ENCODE measurements at places on chromosomes 3 and 15.

GRCh38 chr15:81433462-81433861, 59.4 kb upstream of the TMC3 start:
- DNase-seq, result no peak

- no peak for DNase-seq
Observed at GRCh38 chr3:76044601-76045600, 259.6 kb upstream of the ZNF717 start.

DNA sequence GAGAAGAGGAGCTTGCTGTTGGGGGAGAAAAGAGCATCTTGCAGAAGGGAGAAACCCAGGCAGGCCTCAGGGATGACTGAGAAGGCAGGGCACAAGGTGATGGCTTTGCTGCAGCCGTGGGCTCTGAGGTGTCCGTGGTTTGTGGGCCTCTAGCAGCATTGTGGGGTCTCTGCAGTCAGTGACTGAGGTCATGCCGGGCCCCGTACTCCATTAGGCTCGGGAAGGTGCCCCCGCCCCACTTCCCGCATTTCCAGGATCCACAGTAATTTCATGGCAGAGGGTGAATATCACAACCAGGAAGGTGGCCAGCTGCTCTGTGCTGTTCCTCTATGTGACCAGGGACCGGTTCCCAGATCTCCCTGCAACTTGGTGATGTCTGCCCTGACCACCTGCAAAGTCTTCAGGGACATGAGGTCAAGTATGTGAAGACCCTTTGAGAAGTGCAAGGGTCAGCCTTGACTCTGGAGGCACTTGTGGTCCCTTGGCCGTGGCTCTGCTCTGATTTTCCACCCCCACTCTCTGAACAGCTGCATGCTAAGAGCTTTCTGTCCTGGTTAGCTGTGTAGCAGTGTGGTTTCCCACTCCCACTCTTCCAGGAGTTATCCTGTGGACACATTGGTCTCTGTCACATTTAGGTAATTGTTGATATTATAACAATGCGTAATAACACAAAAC, 3.6 kb downstream of the KLF13 start:
- DNase-seq, result no peak

DNA sequence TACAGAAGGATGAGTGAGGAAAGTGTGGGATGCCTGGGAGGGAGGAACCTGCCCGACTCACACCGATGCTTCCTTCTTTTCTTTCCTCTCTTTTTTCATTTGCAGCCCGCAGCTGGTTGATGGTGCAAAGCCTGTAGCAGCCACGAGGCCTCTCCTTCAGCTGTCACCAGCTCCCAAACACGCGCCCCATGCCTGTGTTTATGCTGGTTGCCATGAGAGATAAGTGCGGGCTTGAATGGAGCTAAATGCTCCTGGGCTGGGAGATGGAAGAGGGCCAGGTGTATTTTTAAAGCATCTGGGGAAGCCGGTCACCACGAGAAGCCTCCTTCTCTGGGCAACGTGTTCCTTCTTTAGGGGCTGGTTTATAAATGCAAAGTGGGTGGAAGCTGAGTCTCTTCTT, 9.3 kb downstream of the COLQ start:
- no peak for DNase-seq

DNA sequence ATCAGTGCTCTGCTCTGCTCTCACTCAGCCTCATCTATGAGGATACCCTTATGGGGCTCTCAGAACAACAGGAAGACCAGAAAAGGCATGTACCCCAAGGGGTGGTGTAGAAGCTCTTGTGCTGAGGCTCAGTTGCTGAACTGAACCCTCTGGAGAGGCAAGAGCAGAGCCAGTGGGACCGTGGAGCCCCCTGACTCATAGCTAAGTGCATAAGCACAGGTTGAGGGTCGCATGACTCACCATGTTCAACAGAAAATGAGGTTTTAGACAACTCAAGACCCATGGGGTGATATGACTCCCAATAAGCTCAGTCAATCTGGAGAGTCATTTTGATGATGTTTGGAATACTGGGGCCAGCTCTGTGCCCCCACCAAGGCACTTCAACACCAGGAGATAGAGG, 37.3 kb downstream of the CRYGS start:
- DNase-seq, result no peak

- DNase-seq, result no peak
Observed at GRCh38 chr3:128411574-128412064, 55.1 kb downstream of the DNAJB8 start.

DNA sequence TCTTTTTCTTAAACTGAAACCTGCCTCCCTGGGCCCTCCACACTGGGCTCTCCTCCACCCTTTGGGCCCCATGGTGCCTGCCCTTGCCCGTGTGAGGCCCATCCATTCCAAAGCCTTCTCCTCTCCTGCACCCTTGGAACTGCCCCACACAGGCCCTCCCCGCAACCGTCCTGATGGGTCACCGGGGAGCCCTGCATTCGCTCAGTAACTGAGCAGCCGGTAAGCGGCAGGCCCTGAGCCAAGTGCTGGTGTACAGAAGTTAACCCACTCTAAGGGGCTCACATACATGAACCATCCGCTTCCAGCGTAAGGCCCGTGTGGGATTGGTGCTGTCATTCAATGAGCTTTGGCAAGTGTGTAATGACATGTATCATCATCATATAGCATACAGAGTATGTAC, 5.4 kb upstream of the LRRC15 start:
- DNase-seq, result no peak

DNA sequence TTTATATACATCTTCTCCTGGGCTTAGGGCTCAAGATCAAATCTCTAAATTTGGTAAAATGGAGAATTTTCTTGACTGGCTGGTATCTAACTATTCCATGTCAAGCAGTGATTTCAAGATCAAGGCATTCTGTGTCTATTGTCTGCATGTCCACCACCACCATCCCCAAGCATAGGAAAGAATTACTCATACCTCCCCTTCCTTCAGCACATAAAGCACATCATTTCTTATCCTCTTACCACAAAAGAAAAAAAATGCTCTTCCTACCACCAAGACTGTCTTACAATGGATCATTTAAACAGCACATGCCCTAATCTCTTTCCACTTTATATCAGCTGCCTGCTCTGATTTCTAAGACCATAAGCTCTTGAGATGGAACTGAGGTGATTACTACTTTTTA, 470.5 kb upstream of the THBS1 start:
- DNase-seq, result no peak

DNA sequence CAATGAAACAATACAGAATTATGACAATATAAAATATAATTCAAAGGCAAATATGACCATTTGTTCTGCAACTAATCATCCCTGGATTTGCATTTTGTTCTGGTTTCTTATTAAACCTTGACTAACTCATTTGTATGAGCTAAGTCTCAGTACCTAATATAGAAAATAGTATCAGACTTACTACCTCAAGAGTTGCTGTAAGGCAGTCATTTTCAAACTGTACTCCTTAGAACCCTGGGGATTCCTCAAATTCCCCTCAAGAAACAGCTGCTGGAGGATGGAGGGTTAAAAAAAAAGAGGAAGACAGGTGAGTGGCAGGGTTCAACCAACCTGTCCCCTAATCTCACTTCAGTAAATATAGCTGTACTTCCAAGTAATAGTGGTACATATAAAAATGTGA, 11.1 kb downstream of the ZBTB11 start:
- no peak for DNase-seq

DNA sequence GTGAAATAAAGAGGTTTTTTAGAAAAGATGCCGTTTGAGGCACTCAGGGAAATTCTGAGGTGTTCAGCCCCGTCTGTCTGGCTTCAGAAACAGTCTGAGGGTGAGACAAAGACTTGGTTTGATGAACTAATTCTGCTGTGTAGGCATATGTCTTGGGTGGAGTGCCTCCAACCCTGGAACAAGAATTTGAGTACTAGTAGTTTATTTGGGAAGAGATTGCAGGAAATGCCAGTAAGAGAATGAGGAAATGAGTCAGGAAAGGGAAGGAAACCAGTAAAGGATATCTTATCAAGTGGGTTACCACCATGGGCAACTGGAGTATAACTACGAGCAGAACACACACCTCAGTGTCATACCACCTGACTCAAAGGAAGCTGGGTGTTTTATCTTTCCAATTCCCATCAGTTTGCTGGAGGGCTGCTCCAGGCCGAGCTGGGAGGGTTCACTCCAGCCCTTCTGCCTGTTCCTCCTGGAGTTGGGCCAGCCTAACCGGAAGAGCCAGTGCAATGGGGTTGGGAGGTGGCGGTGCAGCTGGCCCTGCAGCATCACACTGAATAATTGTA, 75.3 kb downstream of the TGFBR2 start:
- DNase-seq, result no peak

GRCh38 chr3:137471130-137471529, 293.0 kb upstream of the SOX14 start:
- DNase-seq, result no peak

DNA sequence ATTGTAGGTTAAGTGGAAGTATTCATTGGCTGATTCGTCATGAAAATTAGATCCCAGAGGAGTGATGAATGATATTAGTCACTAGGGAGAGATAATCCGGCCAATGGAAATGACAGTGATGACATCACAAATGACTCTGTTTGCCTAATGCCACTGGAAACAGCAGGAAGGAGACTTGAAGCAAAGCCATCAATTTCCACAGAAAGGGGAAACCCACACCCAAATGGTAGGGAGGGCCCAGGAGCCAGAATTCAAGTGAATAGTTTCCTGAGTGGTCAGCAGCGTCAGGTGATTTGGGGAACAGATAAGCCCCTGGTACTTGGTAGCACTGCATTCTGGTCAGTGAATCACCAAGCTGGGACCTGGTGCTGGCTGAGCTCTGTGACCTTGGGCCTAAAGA, 3.3 kb upstream of the ADAMTS9 start:
- no peak for DNase-seq

DNA sequence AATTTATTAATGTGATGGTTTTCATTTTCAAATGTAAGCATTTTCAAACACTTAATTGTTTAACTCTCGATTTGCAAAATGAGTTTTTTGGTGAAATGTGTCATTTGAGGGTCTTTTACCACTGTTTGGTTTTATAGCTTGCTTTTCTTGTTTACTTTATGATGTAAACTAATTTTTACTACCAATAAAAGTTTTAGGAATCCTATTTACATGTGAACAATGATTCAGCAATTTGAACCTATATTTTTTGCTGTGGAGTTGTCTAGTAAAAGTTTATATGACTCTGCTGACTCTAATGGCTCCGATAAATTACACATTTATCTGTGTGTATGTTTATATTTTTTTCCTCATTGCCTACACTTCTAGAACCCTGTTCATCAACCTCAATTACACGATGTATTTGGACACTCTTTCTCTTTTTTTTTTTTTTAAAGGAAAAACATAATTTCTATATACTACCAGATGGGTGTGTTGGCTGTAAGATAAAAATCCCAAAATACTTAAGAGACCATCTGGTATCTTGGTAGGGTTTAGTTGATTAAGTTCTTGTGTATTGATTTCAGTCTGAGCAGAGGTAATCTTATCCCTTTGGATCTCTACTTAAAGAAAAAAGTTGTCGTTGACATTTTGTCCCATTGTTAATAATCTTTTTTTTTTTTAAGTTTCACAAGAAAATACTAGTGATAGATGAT, 89.5 kb downstream of the PTPRG start:
- no peak for DNase-seq

DNA sequence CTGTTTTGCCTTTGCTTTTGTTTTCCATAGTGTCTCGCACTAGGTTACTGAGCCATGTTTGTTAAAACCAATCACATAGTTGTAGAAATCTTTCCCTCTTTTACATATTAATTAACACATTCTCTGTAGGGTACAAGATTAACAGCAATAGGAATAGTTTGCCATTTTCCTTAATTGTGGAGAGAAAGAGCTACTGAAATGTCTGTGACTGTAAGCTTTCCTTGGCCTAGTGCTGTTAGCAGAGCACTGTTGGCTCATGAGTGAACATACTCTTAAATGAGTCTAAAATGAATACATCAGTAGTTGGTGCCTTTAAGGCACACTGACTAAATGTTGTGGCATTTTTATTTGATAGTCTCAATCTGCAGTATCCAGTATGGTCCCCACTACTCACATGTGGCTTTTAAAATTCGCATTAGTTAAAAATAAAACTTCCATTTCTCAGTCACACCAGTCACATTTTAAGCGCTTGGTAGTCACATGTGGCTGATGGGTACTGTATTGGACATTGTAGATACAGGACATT, 28.2 kb downstream of the CHD2 start:
- DNase-seq, result no peak

DNA sequence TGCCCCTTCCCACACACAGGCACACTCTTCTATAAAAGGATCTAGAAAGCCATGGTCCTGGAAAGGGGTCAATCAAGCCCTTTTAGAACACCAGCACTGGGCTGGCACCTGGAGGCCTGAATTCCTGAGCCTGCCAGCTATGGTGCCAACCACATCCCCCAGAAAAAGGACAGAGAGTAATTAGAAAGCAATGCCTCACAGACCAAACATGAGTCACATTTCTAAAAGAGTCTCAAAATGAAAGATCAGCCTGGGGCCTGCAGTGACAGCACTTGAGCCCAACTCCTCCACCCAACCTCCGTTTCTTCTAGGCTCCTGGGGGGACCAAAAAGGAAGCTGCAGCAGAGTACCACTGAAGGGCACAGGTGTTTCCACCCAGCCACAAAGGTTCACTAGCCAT, 14.1 kb downstream of the MYLK start:
- DNase-seq, result no peak

DNA sequence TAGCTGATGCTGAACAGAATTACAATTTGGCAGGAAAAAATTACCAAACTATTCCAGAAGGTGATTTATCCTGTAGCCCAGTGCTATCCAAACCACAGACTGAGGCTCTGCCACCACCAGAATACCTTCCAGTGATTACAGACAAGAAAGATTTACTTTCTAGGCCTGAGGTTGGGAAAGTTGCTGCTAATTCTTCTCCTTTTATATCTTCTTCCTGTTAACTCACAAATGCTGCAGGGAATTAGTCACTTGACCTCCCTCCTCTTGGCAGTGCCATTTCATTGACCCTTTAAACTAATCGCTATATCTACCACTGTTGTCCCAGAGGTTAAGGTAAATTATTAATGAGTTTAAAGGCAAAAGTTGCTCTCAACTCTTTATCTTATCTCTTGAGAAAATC, 118.4 kb downstream of the CTNNB1 start:
- DNase-seq, result no peak

GRCh38 chr15:41550066-41550775, 6.2 kb upstream of the RPAP1 start:
- DNase-seq, result no peak

DNA sequence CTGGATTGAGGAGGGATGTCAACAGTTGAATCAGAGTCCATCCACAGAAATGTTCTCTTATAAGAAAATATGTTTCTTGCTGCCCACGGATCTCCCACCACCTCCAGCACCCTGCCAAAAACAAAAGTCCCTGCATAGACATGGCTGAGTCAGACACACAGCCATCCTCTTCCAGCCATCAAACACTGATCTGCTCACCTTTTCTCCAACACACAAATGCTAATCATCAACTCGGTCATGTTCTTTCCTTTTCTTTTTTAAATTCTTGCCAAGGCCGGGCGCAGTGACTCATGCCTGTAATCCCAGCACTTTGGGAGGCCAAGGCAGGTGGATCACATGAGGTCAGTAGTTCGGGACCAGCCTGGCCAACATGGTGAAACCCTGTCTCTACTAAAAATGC, 110.7 kb upstream of the IL12A start:
- DNase-seq, result no peak

DNA sequence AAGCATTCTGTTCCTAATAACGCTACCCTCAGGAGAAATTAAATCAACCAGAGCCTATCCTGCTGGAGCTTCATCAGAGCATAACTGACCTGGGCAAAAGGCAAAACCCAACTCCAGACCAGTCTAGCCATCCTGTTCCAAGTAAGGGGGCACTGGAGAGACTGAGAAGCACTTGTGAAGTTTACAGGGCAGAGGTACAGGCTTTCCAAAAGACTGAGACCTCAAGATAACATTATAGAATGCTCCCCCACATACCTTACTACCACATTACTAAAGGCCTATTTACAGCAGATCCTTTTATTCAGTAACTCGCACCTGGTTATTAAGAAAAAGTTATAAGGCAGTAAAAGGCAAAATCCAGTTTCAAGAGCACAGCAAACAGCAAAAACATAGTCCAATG, 35.5 kb downstream of the RFX7 start:
- DNase-seq, result no peak
